HCT116 (cell line): ENCODE measurements at places on chromosomes 6 and 20.

DNA sequence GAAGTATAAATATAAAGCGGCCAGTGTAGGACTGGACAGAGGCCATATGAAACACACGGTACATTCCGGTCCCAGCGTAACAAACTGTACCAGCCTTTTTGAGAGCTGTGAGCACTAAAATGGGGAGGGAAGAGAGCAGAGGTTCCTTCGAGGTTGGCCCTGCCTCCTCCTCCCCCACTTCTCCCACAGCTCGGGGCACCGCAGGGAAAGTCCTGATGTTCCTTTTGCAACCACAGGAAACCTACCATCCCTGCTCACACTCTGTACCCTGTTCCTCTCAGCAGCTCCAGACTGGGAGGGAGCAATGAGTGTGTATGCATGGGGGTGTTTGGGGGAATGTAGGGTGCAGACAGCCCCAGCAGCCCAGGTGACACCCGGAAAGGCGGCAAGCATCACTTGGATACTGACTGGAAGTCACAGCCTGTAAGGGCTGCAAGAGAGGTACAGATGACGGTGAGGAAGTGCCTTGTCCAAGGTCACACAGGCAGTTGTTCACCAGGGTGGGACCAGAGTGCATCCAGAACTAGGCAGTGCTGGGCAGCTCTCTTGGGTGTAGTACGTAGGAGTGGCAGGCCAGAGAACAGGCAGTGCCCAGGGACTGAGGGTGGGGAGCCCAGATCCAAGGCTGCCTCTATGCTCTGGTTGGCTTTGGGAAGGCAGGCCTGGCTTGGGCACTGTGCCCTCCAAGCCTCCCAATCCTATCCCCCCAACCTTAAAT lies 11.0 kb upstream of the ARMC12 start:
- DNase-seq = no peak

- no peak for DNase-seq
Observed at GRCh38 chr6:162371121-162371520, 356.4 kb downstream of the PRKN start.

- DNase-seq = no peak
Observed at GRCh38 chr6:112348334-112348874, 1.3 kb downstream of the RFPL4B start.

DNA sequence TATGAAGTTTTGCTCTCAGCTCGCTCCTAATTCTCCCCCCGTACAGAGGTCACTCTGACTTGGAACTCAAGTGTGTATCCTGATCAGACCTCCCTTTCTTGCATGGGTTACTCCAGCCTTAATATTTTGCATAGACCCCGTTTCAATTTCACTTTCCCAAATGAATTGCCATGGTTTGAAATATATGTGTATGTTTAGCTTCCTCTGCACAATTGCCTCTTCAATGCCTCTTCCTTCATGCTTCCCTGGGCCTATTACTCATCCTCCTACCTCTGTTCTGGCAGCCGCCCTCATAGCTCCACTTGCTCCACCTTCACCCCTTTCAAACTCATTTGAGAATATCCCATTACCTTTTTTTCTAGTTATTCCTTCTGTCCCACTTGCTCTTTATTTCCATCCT lies 90.0 kb upstream of the SAMD5 start:
- DNase-seq = no peak

- no peak for DNase-seq
Observed at GRCh38 chr6:144413418-144413817, 128.3 kb downstream of the UTRN start.
